ENCODE measurements at places on chromosomes 4 and X.

DNA sequence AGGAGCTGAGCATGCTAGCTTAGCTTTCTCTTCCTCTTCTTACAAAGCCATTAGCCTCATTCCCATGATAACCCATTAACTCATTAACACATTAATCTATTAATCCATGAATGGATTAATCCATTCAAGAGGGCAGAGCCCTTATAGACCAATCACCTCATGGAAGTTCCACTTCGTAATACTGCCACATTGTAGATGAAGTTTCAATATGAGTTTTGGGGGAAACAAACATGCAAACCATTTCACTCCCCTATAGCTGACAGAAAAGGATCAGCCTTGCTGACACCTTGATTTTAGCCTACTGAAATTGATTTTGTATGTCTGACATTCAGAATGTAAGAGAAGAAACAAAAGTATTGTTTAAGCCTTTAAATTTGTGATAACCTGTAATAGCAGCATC is 251.8 kb upstream of the GALNTL6 start:
- no peak for DNase-seq

DNA sequence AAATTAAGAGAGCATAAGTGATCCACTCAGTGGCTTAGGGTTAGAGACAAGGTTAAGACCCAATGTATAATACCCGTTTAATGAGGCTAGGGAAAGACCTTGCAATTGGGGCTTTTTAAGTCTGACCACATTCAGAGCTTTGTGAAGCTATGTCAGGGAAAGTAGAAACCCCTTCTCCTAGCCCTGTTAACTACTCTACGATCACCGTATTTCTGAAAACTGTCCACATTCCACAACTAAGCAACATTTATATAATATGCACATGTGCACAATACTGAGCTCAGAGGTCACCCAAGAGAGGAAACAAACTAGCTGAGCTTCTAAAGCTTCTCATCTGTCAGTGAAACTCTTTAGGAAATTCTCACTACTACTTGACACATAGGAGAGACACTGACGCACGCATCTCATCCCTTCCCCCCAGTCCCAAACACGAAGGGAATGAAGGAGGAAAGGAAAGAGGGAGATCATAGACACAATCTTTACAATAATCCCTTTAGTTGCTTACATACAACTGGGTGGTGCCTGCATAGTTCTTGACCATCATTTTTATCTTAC is 56.2 kb downstream of the METTL14 start:
- no peak for DNase-seq

DNA sequence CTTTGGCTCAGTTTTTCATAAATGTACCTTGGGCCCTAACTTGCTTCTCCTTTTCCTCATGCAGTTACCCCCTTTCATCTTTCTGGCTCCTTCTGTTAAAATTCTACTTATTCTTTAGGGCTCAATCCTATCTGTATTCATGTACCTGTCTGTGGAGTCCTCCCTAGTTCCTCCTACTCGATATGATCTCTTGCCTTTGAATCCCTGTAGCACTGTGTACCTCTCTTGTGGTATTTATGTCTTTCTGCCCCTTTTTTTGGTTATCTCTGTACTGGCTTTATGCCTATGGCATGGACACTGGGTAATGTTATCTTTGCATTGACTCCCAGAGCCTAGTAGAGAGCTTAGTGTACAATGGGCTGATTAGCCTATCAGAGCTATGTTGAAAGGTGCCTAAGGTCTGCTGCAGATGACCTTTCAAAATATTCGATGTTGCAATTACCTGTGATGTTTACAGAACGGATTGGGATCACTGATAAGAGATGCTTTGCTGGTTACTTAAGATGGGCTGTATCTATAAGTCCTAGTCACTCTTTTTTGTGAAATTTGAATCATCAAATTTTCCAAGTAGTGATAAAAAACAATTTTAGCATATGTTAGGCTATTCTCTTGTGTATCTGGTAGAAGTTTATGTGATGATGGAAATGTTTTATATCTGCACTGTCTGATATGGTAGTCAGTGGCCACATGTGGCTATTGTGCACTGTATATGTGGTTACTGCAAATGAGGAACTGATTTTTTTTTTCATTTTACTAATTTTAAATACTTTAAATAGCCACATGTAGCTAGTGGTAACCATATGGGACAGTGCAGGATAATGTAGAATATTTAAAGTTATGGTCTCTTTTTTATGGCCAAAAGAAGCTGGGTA is 33.5 kb downstream of the TMEM164 start:
- no peak for DNase-seq

DNA sequence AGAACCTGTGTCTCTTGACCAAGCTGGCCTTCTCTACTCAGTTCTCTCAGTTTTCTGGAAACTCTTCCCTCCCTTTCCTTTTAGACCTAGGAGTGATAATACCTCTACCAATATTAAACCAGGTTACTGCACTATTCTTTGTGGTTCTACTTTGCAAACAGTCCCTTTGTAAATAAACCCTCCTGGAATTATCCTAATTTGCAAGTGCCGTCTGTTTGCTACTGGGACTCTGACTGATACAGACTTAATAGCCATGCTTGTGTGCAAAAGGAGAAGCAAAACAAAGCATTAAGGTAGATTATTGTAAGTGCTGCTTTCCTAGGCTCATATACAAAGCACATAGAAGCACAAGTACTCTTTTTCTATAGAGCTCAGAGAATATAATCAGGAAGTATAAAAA is 507.0 kb downstream of the INPP4B start:
- no peak for DNase-seq

DNA sequence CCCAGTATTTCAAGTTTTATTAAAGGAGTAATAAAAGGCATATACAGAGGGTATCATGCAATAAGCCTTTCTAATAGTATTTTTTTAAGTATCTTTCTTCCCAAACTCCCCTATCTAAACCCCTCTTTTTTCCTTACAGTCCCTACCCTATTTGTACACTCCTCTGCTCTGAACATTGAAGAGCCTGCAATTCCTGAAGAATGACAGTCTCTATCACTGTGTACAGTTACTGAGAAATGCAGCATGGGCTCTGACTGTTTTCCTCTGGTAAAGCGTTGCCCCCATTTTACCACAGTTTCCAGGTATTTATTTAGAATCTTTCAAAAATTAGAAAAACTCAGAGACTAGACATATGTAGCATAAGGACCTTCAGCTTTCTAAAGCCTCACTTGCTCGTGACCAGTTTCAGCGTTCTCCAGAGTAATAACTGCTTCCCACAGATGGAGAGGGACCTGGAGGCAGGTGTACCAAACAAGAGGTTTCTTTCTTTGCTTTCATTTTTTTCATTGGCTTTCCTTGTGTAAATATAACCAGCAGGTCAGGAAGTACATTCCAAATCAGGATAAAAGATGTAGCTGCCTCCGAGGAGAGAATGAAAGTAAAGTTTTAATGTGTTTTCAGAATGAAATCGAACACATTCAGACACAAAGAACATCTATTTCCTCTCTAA is 230.8 kb downstream of the CFAP299 start:
- no peak for DNase-seq

DNA sequence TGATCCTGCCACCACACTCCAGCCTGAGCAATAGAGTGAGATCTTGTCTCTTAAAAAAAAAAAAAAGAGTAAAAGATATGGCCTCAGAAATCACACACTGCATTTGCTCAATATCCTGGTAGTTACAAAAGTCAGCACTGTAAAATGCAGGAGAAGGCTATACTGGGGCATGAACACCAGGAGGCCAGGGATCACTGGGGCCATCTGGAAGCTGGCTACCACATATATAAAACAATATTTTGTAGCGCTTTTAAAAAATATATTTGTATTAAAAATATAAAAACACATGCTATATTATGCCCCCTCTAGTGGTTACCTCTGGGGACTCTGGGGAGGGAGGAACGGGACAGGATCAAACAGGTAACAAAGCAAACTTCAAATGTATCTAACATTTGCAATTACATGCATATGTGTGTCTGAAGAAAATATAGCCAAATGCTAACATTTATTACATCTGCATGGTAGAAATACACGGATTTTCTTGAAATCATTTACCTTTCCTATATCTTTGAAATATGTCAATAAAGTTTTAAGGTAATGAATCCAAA is 4.0 kb downstream of the C4orf46 start:
- peak; percentile 66 for DNase-seq

- no peak for DNase-seq
These were observed 28.4 kb downstream of the CD99L2 start for GRCh38 chrX:150870029-150870428.

DNA sequence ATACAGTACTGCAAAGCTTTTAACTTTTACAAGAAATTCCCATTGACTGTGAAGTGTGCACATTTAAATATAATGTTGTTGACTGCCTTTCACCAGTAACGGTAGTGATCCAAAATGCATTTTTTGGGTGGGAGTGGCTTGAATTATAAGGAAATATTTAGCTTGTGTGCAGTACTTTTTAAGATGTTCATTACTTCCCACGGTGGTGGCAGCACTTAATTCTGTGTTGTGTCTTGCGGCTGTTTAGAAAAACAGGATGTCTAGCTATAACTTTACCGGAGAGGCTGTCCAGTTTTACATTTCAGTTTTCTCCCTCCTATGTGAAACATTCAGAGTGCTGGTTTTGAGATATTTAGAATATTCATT is 1.7 kb downstream of the TMEM131L start:
- DNase-seq, result no peak

DNA sequence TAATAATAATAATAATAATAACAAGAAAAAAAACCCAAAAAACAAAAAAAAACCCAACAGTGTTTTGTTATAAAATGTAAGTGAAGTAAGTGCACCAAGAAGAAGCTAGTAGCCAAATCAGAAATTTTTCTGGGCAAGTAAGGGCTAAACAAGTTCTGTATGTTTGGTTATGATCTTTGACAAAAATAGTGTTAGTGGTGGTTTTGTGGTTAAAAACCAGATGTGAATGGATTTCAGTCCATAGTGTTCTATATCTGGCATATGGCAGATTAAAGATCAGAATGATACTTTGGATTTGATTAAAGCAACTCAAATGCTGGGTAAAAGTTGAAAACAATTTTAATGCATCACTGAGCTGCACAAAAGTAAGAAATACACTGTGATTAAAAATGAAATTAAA is 116.5 kb upstream of the NDST4 start:
- DNase-seq, result no peak

- peak; percentile 46 for DNase-seq
These were observed 646.0 kb downstream of the RPA4 start for GRCh38 chrX:97529536-97530200.

- peak; percentile 62 for DNase-seq
These were observed 104.2 kb downstream of the AFF1 start for GRCh38 chr4:87038837-87039615.

DNA sequence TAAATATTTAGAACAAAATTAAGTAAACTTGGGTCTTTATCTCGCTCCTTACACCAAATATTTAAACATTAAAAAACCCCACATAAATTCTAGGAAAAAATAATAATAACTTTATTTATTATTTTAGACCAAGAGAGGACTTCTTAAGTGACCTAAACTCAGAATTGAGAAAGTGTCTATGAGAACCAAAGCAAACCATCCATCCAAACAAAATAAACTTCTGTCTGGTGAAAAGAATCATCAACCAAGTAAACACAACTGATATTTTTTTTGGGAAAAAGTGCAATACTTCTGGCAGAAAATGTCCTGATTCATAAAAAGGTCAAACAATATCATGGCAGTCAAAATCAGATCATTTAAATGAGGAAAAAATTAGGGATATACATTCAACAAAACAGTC is 533.0 kb downstream of the SPRY1 start:
- DNase-seq, result no peak

GRCh38 chr4:156420623-156421022 is 467.0 kb upstream of the CTSO start:
- no peak for DNase-seq

- DNase-seq, result peak; percentile 32
These were observed 56.4 kb downstream of the SPCS3 start for GRCh38 chr4:176376032-176376614.

DNA sequence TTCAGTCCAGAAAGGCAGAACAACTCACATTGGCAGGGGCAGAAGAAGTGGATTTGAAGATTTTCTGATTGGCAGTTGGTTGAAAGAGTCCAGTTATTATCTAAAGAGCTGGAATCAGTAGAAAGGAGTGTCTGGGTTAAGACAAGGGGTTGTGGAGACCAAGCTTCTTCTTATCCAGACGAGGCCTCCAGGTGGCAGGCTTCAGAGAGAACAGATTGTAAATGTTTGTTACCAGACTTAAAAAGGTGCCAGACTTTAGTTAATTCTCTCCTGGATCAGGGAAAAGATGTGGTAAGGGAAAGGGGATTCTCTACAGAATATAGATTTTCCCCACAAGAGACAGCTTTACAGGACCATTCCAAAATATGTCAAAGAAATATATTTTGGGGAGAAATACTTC is 36.7 kb upstream of the TLR3 start:
- no peak for DNase-seq

- DNase-seq, result no peak
These were observed 72.5 kb downstream of the ACOX3 start for GRCh38 chr4:8368061-8368481.

All from suppressor macrophage treated with lipopolysaccharide for 4 hours (primary cell).